ENCODE measurements at places on chromosomes 1 and 21. TPM values are rescaled to one million over a fixed set of nuclear protein-coding genes. Genes with fewer than 3 reads are reported as not detected.

The FLVCR1 gene
- total RNA-seq, result 30.5 TPM

The PIAS3 gene
- total RNA-seq, result 15.1 TPM

The C1orf226 gene
- 2.9 TPM for total RNA-seq

The ZSWIM5 gene
- total RNA-seq, result 9.7 TPM

The TAF13 gene
- total RNA-seq, result 23.6 TPM

The TDRD10 gene
- total RNA-seq, result 0.40 TPM

DNA sequence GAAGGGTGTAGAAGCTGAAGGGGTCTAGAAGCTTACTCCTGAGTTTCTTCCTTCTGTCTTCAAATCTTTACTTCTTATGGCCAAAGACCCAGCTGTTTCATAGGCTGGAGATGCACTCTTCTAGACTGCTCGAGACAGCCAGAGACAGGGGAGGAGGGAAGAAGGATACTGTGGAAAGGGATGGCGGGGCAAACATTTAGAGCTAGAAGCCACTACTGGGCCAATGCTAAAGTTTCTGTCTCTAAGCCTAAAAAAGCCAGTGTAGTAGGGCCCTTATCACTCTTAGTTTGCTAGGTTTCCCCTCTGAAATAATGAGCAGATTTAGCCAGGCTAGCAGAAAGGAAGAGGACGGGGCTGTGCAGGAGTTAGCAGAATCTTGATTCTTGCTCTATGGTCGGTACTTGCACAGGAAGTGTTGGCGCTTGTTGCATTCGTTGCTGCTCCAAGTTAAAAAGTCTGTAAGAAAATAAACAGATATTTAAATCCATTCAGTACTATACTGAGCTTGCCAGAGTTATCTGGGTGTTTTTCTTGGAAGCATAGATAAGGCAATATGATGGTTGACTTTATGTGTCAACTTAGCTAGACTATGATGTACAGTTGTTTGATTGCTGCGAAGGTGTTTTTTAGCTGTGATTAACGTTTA, 16.9 kb downstream of the REG4 start:
- DNase-seq, result no peak

GRCh38 chr21:42547906-42548365, 34.3 kb downstream of the SLC37A1 start:
- DNase-seq, result no peak

- no peak for DNase-seq
Measured at GRCh38 chr21:38120984-38121855, 135.6 kb upstream of the KCNJ15 start.

- DNase-seq, result no peak
Measured at GRCh38 chr21:18608226-18608625, 204.6 kb upstream of the TMPRSS15 start.

- DNase-seq, result no peak
Measured at GRCh38 chr1:222995236-222995580, 147.8 kb downstream of the TLR5 start.

- DNase-seq, result no peak
Measured at GRCh38 chr1:178461104-178461503, 35.7 kb downstream of the CLEC20A start.

GRCh38 chr1:12370333-12370975, 140.6 kb downstream of the VPS13D start:
- no peak for DNase-seq

Measured in spinal cord (tissue), 10 donors.